Esophagus muscularis mucosa (tissue), 4 donors: ENCODE measurements at places on chromosomes 2 and 18.

DNA sequence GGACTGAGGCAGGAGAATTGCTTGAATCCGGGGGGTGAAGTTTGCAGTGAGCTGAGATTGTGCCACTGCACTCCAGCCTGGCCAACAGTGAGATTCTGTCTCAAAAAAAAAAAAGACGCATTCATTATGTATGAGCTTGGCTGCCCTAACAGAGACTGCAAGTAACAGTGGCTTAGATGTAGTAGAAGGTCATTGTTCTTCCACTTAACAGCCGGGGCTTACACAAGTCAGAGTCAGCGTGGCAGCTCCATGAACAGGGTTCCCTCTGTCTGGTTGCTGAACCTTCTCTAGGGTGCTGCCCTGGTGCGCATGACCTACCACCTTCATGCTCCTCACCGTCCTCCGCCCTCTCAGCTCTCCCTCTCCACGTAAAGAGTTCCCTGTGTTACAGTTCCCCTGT is 49.1 kb upstream of the IGFBP2 start:
- no peak for DNase-seq

- no peak for DNase-seq
Measured at GRCh38 chr2:40095000-40095399, 315.9 kb upstream of the THUMPD2 start.

DNA sequence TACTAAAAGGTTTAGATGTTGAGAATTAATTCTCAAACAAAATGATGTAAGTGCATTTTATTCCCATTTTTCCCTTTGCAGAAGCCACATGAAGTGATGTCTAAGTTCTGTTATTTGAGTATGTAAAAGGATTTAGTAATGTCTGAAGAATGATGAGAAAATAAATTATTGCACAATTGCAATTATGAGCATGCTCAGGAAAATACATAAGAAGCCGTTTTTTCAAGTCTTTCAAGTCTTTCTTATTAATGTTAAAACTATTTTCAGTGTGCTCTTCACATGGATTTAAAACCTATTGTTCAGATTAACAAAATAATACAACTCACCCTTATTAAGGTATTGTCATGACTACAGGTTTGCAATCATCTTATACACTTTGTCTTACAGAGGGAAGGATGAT is 331.4 kb upstream of the NETO1 start:
- no peak for DNase-seq

DNA sequence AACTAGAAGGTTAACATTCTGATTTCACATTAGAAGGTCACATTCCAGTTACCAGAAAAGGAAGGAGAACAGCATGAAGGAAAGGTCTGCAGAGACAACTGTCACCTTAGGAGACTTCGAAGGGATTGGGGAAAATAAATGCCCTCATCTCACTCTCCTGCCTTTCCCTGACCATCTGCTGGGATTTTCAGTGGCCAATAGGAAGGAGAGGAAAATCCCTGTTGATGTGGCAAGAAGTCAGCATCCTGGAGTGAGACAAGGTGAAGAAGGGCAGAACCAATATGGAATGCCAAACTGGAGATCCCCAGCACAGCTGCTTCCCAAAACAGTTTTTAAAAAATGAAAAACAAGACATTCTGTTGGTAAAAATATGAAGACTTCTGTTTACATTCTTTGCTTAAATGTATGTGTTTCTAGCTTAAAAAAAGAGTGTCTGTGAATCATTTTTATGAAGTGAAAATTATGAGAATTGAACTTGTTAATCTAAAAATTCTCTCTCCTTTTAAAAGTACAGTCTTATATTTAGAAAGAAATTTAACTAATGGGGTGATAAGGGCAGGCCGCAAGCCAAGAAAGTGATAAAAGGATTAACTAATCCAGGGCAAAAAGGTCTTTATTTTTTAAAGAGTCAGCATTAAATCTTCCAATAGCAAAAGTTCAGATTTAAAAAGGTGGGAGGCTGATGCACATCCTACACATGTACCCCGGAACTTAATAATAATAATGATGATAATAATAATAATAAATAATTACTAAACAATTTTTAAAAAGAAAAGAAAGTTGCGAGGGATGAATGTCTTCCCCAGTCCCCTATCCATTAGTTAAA is 160.6 kb upstream of the DOK6 start:
- DNase-seq = no peak

- no peak for DNase-seq
Measured at GRCh38 chr2:212900715-212901114, 250.7 kb downstream of the IKZF2 start.
